ENCODE measurements at places on chromosomes 6 and 20.

DNA sequence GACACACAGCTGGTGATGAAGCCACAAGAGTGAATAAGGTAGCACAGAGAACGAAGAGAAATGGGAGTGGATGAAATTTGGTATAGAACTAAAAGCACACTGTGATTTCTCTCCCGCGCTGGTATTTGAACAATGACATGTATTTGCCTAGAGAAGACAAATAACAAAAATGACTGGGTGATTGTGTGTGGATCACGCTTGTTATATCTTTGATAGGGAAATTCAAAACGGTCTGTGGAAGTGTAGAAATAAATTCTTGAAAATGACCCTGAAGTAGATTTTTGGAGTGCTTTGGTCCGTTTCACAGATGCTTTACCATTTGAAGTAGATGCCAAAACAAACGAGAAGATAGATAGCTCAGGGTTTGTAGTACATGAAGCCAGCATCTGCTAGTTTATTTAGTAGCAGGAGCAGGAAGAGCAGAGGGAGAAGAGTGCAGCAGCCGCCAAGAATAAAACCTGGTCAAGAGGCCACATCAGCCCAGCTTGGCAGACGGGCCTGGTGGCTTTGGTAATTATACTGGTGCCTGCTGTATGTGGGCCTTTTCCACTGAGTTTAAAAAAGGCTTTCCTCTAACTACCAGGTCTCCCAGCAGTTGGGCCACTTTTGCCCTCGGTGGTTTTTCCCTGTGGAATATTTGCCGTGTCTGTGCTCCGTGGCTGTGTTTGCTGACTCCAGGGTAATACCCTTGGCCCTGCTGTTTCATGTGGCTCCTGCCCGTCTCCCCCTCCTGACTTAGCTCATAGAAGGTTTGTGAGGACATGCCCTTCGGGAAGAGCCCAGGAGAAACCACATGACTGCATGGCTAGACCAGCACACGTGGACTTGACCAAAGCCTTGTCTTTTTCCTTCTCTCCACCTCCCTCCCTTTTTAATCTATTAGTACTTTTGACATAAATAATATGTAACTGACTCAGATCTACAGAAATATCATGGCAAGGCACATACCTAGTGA is 294.0 kb downstream of the SOX4 start:
- no peak for DNase-seq

- no peak for DNase-seq
Observed at GRCh38 chr20:227439-228105, 514 bp downstream of the DEFB129 start.

- DNase-seq: no peak
Observed at GRCh38 chr6:14711704-14712379, 534.0 kb upstream of the JARID2 start.

- DNase-seq: no peak
Observed at GRCh38 chr6:170287371-170287876, 3.5 kb downstream of the DLL1 start.

DNA sequence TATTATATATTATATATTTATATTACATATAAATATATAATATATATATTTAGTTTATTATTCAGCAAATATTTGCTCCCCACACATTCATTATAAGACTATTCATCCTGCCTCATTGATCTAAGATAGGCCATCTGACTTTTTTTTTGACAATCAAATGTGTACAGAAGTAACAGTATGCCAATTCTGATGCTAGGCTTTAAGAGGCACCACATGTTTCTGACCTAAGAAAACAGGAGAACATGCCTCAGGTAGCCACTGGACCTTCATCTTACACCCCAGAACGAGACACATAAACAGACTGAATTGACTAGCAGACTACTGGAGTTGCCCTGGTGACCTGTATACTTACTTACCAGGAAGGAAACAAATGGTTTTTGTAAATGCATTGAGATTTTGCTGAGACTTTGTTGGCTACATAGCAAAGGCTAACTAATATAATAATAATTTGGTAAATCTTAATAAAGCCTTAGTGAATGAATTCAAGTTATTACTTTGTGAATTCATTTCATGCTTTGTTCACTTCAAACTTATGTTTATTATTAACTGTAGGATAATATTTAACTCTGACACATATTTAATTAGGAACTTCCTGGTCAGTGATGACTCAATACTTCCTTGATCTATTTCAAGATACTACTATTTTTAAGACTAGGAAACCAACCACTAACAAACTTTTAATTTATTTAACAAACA is 13.4 kb upstream of the MYO6 start:
- DNase-seq: no peak

DNA sequence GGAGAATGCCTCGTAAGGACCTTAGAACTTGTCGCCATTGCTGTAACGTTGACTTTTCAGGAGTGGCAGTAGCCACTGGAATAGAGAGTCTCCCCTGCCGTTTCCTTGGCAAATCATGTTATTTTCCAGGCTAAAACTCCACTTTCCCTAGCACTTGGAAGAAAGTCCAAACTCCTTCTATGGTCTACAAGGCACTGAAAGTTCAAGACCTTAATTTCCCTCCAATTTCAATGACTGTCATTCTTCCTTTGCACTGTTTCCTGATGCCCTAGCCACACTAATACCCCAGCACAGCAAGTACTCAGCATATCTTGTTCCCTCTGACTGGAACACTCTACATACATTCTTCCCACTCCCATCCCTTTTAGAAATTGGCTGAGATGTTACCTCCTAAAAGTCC is 1.8 kb upstream of the TBPL1 start:
- DNase-seq: no peak

GRCh38 chr6:37354526-37355384 is 972 bp downstream of the RNF8 start:
- no peak for DNase-seq

DNA sequence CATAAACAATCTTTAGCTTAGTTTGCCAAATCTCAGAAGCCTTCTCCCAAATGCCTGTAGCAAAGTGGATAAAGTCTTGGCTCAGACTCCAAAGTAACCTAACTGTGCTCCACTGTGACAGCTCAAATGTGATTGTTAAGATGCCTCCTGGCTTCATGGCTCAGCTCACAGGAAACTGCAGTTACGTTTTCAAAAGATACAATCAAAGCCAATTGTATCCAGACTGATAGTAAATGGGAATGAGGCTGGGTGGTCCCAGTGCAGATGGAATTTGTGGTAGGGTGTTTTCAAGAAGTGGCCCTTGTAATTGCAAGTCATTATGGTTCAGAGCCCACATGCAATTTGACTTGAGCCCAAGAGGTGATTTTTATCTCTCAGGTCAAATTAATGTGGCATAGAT is 151.2 kb upstream of the TAB2 start:
- DNase-seq: no peak

- no peak for DNase-seq
Observed at GRCh38 chr6:85118233-85118632, 331.6 kb upstream of the NT5E start.

- no peak for DNase-seq
Observed at GRCh38 chr6:53322188-53323029, 26.3 kb downstream of the ELOVL5 start.

DNA sequence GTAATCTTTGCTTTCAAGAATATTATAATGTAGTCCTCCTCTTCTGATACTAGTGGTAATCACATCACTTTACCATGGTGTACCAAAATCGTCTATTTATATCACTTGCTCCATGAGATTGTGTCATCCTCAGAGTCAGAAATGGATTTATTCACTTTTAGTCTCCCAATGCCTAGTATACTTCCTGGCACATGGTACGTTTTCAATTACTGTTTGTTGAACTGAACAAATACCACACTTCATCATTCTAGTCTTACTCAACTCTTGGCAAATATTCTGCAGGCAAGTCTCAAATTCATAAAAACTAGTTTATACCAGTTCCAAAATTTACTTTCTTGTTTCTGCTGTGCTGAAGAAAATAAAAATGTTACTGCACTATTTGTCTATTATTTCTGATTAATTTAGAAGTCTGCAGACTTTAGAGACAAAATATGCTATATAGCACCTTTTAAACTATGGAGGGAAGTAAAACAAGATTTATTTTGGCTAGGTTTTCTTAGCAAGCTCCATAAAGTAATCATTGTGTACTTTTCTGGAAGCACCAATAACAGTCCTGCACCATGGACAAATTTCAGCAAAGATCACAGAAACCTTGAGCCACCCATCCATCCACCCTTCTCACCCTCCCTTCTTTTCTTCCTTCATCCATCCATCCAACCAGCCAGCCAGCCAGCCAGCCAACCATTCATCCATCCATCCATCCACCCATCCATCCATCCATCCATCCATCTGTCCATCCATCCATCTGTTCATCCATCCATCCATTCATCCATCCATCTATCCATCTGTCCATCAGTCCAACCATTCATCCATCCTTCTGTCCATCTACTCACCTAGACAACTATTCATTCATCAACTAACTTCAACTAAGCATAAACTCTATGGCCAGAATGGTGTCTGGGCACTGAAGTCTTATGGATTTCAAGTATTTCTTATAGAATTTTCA is 102.1 kb upstream of the STMND1 start:
- no peak for DNase-seq

DNA sequence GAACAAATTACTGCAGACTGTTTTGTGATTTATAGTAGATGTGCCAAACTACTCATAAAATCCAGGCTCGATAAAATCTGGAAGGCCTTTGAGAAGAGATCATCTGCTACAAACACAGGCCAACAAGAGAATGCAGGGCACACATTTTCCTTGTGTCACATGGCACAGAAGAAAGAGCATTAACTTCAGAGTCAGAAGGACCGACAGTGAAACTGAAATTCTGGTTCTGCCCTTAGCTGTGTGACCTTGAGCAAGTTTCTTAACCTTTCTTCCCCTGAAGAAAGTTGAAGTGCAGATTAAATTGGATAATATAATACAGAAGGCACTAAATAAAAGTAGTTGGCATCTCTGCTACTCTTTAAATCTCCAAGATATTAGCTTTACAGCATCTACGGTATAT is 338.4 kb upstream of the IRAK1BP1 start:
- DNase-seq: no peak

- DNase-seq: no peak
Observed at GRCh38 chr20:63364801-63365585, 3.8 kb upstream of the CHRNA4 start.

GRCh38 chr20:58629215-58629580 is 21.9 kb upstream of the STX16 start:
- DNase-seq: no peak

DNA sequence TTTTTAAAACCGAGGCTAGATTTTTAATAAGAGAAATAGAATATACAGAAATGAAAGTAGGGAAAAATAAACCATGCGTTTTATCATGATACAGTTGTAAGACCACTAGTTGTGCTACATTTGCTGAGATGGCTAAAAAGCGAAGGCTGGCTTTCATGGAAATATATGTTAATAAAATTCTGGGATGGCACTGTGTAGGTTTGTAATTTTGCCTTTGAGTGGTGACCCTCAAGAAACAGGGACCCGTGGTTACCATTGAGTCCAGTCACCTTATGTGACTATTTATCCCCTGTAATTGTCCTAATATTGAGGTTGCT is 233.8 kb downstream of the ARHGAP18 start:
- DNase-seq: no peak

DNA sequence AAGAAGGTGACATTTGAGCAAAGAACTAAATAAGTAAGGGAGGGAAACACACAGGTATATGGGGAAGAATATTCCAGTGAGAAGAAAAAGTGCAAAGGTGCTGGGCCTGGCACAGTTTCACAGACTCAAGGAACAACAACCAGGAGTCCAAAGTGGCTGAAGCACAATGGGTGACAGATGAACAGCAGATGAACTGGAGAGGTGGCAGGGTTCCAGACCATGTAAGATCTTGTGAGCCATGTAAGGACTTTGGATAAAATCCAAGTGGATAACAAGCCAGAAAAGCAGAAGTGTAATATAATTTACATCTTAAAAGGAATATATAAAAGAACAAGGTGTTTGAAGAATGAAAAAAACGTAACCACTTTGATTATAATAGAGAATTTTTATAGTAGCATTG is 87.9 kb downstream of the MMS22L start:
- no peak for DNase-seq

DNA sequence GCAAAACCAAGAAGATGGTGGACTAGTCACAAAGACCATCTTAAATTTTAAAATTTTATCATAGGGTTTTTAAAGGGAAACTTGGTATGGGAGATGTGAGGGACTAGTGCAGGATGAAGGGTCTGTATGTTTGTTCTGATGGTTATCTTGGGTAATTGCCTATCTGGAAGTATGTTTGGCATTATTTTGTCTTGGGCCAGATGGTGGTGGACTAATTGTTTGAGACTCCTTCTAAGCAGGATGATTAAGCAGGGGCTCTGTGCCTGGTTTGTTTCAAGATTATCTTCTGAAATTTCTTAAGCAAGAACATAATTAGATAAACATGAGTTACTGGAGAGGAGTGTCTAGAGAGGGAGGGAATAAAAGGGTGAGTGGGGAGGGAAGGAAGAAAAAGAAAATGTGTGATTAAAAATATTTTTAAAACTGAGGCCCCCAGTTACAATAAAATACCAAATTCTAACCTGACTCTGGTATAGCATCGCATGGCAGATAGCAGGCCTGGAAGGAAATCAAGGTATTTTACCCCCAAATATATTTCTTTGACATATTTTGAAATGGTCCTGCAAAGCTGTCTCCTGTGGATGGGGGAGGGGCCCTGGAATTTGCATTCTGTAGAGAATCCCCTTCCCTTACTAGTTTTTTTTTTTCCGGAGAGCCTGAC is 49.9 kb upstream of the FAM184A start:
- no peak for DNase-seq

DNA sequence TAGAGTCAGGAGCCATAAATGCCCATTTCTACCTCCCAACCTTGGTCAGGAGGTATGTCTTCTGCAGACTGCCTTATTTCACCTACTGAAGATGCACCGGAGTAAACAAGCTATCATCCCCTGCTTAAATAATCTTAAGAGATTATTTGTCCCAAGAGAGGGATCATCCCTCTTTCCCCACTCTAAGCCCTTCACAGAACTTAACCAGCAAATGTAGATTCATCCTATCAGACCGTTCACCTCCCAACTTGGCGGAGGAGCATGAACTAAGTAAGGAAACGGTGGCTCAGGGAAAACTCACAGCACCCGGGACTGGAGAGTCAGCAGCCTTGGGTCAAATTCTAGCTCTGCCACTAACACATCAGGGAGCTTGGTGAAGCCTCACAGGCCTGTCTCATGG is 115.3 kb downstream of the TRERF1 start:
- no peak for DNase-seq

GRCh38 chr6:158376631-158377081 is 64.4 kb downstream of the TULP4 start:
- DNase-seq: no peak

GRCh38 chr20:47496118-47496517 is 5.6 kb upstream of the NCOA3 start:
- no peak for DNase-seq

DNA sequence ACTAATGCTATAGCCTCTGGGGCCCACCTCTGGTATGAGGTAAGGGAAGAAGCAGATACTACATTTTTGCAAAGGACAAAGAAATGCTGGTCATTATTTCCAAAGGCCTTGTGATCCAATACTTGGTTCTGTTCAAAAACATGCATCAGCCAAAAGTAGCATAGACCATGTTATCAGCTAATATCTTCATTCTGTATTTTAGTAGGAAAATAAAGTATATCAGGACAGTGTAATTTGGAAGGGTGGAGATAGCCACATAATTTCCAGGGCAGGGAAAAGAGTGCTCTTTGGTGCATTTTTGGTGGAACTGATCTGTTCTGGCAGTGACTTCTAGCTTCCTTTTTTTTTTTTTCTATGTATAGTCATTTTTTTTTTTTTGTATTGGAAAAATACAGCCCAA is 258.0 kb upstream of the SOX4 start:
- no peak for DNase-seq

Data from CD4-positive, alpha-beta T cell treated with Interleukin-17A for 1 hour (primary cell).